ENCODE measurements at places on chromosomes 1 and 21.
A peak's percentile ranks its signal among the peaks of the same experiment; 100 is the strongest.

- DNase-seq: no peak
These were observed 97.8 kb upstream of the C8B start for GRCh38 chr1:57063406-57064125.

- DNase-seq: no peak
These were observed 136.1 kb downstream of the DISP1 start for GRCh38 chr1:222950892-222951291.

GRCh38 chr1:167293057-167293456 lies 72.4 kb downstream of the POU2F1 start:
- no peak for DNase-seq

DNA sequence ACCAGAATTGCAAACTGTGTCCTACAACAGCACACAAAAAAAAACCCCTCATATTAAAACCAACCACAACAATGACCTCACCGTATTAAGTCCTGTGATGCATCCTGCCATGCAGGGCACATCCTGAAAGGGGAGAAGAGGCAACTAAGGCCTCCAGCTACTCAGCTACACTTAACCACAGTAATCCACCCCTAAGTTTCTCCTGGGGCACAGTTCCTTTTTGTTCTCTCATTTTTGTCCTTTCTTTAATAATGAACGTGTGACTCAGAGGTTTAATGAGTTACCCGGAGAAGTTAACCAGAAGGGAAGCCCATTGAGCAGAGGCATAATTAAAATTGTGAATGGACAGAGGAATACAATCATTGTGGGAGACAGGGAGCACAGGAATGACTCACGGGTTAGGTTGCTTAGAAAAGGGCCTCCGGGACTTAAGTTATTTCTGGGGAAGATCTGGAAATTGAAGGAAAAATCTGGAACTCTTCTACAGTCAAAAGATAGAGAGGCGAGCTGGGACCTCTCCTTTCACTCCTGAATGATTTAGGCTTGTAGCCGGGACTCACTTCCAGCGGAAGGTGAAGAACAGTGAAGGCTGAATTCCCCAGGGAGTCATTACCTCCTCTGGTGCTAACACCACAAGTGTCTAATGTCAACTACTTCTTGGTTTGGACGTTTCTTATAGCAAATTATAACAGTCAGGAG lies 36.9 kb upstream of the HIVEP3 start:
- peak; percentile 8 for DNase-seq

DNA sequence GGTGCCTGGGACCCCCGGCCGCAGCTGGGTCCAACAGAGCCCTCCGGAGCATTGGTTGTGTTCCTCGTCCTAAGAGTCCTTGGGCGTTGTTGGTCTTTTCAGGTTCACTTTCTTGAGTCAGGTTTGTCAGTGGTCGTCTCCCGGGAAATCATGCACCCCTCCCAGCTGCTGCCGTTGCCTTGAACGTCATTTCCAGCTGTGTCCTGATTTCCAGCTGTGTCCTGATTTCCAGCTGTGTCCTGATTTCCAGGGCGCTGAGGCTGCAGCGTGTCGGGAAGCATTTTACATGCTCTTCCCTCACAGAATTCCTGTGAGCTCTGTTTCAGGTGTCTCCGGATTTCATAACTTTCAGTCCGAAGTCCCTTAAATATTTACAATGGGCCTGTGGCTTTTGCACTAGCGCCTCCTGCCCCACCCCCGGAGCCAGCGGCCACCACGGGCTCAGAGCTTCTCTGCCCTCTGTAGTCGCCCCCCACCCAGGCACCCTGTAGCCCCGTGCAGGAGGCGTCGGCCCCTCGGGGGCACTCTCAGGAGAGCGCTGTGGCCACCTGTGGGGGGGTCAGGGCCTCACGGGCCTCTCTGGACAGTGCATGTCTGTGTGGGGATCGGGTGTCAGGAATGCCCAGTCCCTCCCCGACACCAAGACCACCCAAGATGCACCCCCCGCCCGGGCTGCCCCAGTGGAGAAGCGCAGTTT lies 66.7 kb downstream of the COL18A1 start:
- DNase-seq: no peak

DNA sequence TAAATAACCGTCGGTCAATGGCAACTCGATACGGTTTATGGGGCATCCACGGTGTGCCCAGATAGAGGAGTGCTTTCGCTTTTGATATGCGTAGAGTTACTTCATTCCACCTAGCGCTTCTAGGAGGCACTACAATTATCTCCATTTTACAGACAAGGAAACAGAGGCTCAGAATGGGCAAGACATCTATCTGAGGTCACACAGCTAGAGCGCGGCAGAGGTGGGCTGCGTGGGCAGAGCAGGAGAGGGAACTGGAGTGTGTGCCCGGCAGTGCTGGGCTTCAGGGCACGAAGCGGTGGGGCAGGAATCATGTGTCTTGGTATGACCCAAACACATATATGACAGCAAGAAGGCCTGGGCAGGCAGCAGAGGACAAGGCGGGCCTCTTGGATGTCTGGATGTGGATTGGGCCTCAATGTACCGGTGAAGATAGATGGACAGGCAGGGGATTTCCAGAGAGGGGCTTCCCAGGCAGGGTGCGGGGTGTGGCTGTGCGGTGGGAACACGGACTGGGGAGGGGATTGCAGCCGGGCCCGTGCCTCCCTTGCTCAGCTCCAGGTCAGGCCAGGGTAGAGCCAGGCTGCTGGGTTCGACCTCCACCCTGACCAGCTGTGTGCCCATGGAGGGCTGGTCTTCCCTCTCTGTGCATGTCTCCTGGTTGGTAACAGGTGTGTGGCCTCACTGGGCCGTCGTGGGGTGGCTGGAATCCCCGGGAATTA lies 21.2 kb downstream of the TP73 start:
- no peak for DNase-seq

GRCh38 chr1:65422241-65423203 lies 2.1 kb downstream of the LEPR start:
- DNase-seq: no peak

DNA sequence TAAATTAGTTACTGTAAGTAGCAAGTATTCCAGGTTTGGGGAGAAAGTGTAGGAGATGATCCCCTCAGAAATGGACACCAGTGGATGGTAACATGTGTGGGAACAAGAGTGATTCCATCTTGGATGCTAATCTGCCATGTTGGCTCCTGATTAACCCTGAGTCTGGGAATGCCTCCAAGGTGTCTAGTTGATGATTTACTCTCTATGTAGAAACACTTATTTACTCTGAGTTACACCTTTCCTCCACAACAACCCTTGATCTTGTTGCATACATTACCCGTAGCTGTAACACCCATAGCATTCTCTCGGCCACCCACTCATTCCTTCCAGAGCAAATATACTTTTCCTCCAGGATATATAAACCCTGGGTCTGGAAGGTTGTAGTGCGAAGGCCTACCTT lies 315.9 kb upstream of the GREM2 start:
- no peak for DNase-seq

DNA sequence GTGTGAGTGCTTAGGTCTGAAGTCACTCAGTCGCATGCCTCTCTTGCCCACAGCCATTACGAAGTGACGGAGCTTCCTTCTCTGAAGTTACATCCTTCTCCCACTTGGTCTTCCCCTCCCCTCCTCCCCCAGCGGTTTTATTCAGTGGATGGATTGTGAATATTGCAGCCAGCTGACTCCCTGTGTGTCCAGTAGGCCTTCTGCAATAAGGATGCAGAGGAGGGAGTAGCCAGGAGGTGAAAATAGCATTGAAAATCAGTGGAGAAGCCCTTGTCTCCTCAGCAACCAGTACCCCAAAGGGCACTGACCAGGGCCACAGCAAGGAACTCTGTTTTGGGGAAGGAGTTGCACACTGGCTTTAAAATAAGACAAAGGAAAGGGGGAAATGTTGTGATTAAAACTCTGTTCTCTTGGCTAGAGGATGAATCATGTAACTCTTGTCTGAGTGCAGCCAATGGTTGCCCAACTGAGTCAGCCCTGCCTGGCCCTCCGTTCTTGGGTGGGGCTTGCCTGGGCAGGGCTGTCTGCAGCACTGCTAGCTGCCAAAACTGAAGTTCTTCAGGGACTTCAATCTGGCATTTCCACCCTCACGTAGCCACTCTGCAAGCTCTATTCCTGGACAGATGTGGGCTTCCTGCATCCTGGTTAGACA lies 4.3 kb downstream of the S100A10 start:
- peak; percentile 57 for DNase-seq

DNA sequence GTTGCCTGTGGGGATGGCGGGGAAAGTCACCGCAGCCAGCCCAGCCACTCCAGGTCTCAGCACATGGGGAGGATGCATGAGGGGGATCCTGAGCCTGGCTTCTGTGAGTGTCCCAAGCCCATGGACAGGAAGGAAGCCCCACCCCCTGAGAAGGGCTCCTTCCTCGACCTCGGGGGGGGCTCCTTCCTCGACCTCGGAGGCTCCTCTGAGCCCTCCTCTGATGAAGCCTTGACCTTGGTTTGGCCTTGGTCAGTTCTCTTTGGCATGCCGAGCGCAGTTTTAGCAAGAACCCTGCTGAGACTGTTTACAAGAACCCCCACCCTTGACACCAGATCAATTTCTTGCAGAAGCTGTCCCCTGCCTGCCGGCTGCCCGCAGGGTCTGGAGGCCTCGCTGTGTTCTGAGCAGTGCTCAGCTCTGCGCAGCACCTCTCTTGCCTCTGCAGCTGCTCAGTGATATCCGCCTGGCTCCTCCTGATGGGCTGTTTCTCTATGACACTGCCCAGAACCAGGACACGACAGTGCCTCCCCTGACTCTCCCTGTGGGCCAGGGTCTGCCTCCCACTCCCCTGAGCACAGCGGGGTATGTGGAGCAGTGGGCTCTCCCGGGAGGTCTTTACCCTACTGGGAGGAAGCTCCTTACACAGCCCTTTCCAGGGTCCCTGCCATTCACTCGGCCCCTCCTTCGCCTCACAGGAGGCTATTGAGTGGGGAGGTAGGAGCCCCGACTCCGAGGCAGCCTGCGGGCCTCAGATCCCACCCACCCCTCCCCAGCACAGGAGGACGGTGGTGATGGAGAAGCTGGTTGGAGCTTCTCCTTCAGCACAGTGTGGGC lies 15.4 kb downstream of the ACTRT2 start:
- DNase-seq: no peak

DNA sequence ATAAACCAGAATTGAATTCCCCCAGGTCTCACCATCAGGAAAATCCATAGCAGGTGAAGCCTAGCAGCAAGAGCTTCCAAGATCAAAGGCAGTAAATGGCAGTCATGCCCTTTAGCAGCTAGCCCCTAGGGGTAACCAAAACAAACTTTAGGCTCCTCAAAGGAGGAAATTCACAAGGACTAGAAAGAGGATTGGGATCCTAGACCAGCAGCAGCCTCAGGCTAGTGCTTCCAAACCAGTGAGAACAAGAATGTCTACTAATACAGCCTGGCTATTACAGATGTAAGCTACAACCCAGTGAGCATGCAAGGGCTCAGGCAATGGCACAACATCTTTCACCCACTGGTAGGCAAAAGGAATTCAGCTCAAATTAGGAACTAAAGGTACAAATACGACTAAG lies 11.1 kb upstream of the RIMKLA start:
- DNase-seq: no peak

GRCh38 chr1:204261746-204262505 lies 48.1 kb upstream of the GOLT1A start:
- no peak for DNase-seq

DNA sequence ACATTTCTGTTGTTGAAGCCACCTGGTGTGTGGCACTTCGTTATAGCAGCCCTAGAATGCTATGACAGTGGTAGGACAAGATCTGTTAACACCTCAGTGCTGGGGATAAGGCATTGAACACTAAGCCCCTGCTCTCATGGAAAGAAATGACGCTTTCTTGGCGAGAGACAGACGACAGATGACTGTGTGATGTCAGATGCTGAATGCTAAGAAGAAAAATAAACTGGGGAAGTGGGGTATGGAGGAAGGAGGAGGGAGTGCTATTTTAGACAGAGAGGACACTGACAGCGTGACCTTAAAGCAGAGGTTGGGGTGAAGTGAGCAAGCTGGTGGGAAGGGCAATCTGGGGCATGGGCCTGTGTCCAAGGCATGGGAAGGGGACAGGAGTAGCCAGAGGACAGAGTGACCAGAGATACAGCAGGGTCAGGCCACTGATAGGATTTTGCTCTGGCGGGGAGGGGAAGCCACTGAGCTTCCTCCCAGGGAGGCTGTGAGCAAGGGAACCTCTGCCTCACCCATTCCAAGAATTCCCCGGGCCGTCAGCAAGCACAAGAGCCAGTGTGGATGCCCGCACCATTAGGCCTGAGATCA lies 15.2 kb downstream of the DOP1B start:
- DNase-seq: no peak

DNA sequence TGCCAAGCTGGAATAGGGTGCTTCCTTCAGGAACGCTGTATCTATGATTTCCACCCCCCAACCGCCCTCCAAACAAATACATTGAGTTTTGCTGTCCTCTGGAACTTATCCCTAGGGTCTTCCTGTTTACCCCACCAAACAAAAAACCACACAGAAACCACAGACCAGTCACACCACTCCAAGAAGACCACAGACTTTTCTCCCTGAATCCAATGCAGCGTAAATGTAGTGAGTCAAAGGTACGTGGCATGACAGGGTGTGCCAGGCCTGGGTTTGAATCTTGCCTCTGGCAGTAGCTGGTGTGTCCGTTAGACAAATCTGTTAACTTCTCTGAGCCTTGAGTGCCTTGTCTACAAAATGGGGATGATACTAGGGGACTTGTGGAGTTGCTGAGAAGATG lies 27.8 kb downstream of the ASAP3 start:
- no peak for DNase-seq

DNA sequence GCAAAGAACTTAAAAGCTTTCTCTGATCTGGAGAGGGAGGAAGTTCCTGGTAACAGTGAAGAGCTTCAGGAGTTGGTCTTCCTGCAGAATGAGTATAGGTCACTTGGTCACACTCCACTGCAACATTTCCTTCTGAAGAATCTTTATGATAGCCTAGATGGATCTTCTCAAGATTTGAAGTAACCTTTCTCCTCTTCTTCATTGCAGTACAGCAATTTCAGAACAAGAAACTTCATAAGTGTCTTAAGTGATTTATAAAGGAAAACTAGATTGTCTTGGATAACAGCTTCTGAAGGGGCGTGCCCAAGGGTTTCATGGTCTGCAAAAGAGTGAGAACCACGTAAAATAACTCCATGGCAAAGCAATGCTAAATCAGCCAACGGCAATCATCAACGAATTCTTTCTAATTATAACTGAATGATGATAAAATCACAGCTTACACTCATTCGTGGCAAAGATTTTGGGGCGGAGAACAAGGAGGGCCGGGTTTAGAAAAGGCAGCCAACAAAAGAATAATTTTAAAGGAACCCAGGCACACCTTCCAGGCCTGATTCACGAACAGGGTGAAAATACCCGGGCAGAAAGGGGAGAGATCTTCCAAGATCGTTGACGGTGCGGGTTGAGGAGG lies 53.9 kb upstream of the ASPM start:
- no peak for DNase-seq

GRCh38 chr1:177200290-177200689 lies 29.5 kb downstream of the BRINP2 start:
- DNase-seq: no peak

- DNase-seq: peak; percentile 58
These were observed 89.7 kb downstream of the DMRTA2 start for GRCh38 chr1:50333595-50333974.

GRCh38 chr1:21906173-21907078 lies 30.7 kb downstream of the HSPG2 start:
- DNase-seq: no peak

DNA sequence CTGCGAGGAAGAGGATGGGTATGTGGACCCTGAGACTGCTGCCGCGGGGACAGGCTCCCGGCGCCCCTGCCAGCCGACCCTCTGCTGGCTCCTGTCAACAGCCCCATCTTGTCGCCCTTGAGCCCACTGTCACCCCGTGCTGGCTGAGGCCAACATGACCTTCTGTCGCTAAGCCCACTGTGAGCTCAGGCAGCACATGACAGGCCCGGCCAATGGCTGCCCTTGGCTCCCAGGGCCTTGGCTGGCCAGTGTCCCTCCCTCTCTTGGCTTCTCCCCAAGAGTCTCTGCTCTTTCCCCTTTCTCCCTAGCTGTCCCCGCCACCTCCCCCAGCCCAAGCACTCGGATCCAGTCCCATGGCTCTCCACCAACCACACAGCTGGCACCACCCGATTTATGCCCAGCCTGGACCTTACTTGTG lies 3.5 kb downstream of the PEX10 start:
- DNase-seq: no peak

All from stimulated activated CD4-positive, alpha-beta T cell treated with anti-CD3 and anti-CD28 coated beads, Interleukin-1b, Interleukin-23, amount 100 ng/mL, for 48 hours (primary cell).